Bone marrow (tissue), 2 donors: ENCODE measurements at places on chromosomes 3 and 15.

DNA sequence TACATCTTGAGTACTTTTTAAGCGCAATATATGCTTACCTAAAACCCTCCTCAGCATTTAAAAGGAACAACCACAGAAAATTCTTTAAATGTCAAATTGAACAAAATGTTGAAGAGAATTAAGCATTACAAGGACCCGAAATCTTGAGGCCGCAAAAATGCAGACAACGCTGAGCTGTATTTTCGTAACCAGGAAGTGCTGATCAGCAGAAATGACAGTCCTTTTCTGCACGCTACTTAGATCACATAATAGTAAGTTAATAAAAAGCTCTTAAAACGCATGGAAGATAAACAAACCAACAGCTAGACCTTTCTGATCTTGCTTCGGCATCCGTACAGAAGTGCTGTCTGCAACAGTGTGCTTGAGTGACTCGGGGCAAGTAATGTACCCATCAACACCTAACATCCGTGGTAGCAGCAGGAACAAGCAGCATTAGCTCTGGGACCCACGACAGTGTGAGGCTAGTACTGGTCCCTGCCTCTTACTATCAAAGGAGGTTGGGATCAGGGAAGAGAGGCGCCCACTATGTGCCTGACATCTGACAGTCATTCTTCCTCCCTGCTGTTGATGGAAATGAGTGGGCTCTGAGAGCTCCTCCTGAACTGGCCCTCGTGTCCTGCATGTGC lies 1.8 kb upstream of the SSUH2 start:
- DNase-seq = no peak

DNA sequence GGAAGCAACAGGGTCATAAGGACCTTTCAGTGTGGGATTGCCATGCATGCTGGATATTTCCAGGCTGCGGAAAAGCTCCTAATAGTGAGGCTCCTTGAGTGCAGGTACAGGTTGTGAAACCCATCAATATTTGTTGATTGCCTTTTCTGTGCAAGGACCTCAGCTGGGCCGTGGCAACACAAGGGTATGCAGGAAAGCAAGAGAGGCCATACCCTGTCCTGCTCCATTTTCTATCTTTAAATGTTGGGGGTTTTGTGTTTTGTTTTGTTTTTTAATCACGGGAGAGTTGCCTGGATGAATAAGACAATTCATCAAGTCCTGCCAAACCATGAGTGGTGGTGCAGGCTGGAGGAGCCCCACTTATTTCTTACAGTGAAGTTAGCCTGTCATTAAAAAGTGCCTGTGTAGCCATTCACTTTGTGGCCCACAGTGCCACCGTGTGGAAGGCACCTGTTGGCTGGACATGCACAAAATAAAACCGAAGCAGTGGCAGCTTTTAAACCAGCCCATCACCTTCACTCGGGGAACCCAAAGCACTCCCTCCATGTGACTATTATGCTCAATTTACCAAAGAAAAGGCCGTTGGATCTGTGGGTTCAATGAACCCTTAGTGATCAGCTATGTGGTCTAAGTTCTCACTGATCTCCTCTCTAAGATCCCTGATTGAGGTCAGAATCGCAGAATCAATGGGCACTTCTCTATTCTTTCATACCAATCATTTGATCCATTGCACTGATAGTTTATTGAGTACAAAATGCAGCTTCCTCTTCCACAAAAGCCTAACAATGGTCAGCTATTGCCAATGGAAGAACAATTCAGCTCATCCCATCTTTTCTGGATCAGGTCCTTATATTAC lies 42.2 kb downstream of the CLDN18 start:
- DNase-seq = no peak

- DNase-seq = no peak
Observed at GRCh38 chr3:141542202-141542969, 55.6 kb downstream of the RASA2 start.

DNA sequence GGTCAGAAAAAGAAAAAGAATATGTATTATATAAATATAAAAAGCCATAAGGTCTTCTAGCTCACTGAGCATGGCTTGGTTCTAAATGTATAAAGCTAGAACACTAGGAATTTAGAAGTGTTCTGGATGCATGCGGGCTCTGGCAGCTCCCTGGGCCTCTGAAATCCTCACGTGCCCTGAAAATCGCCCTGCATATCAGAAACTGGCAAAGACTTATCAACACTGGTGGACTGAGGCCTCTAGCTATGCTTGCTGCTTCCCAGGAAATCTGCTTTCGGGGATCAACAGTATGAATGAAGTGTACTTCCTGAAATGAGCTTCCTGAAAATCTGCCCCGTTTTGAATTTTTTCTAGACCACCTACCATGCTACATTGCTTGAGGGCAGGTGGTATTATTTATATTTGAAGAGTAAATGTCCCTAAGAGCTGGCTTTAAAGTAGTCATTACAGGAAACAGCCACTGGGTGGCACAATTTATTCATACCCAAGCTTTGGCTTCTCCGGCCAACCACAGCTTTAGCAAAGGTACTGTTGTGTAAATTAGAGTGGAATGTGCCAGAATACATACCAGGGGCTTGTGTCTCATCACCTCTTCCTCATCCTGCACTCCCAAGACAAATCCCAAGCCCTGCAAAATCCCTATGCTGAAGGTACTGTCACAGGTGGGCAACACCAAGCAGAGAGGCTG lies 17.7 kb downstream of the CRTAP start:
- no peak for DNase-seq

DNA sequence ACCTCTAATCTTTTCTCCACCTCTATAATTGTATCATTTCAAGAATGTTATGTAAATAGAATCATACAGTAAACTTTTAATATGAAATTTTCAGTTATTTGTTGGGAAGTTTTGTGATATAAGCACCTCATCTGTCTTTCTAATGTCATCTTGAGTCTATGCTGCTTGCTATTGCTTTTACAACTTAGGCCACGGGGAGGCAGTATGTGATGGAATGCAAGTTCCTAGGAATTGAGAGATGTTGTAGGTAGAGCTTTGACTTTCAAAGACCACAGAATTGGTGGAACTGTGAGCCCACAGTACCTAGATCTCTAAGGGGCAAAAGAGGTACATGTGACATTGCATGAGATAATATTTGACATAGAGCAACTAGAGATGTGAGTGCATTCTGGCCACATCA lies 328.3 kb downstream of the MFSD1 start:
- DNase-seq = no peak

DNA sequence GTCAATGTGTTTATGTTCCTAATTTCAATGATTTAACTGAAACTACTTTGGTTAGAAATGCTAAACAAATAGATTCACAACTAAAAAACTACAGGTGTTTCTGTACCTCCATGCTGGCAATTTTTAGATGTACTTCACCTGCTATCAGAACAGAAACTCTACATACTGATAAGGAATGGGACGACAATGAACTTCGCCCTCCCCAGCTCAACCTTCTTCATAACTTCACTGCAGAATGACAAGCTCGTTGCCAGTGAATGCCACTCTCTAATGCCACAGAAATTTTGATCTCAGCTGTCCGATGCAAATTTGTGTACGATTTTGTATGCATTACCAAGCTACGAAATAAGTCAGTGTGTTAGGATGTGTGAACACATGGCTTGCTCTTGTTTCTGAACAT lies 133.4 kb downstream of the FOXP1 start:
- DNase-seq = no peak

DNA sequence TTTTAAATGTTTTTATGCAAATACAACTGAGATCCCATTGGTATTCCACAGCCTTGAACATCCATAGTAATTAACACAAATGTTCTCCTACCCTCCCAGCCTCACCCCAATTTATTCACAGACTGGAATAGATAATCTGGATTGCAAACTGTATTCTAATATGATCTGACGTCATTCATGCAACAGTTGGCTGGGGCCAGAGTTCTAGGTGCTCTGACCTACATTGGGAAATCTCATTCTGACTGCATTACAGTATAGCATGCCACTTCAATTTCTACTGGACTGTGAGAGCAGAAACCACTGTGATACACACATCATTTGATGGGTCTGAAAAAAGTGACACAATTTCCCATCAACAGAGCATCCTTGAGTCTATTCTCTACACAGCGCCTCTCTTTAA lies 403.1 kb downstream of the MAGI1 start:
- no peak for DNase-seq

- DNase-seq = no peak
Observed at GRCh38 chr15:58527573-58528187, 95.9 kb downstream of the LIPC start.

GRCh38 chr3:46124216-46125177 lies 83.6 kb downstream of the CCR1 start:
- no peak for DNase-seq

GRCh38 chr3:72951259-72951722 lies 45.3 kb upstream of the PPP4R2 start:
- no peak for DNase-seq

DNA sequence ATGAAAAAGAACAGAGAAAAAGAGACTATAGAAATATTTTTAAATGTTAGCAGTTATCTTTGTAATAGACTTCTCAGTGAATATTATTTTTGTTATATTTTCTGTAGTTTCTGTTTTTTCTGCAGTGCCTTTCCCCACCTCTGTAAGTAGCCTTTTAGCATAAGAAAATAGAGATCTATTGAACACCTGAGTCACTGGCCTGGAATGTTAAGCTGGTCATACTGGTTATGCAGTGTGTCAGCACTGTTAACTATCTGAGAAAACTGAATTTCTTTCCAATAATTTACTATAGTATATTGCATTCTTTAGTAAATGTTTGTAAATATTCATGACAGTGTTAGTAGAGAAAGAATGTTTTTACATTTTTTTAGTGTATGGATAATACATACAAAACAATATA lies 79.8 kb downstream of the NECTIN3 start:
- DNase-seq = no peak

DNA sequence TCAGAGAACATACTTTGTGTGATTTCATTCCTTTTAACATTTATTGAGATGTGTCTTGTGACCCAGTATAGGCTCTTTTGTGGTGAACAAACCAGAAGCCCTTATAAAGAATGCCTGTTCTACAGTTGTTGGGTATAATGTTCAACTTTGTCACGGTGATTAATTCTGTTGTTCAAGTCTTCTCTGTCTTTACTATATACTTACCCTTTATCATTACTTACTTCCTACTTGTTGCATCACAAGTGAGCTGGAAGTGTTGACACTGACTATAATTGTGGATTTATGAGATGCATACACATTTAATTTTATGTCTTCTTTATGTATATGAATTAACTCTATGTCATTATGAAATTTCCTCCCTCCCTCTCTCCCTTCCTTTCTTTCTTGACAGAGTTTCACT lies 59.7 kb upstream of the TBL1XR1 start:
- DNase-seq = no peak

- no peak for DNase-seq
Observed at GRCh38 chr3:52313774-52314188, 2.3 kb upstream of the DNAH1 start.

GRCh38 chr3:28743831-28744230 lies 395.2 kb upstream of the AZI2 start:
- DNase-seq = no peak

GRCh38 chr3:69370156-69370883 lies 15.6 kb downstream of the FRMD4B start:
- DNase-seq = peak; percentile 70

DNA sequence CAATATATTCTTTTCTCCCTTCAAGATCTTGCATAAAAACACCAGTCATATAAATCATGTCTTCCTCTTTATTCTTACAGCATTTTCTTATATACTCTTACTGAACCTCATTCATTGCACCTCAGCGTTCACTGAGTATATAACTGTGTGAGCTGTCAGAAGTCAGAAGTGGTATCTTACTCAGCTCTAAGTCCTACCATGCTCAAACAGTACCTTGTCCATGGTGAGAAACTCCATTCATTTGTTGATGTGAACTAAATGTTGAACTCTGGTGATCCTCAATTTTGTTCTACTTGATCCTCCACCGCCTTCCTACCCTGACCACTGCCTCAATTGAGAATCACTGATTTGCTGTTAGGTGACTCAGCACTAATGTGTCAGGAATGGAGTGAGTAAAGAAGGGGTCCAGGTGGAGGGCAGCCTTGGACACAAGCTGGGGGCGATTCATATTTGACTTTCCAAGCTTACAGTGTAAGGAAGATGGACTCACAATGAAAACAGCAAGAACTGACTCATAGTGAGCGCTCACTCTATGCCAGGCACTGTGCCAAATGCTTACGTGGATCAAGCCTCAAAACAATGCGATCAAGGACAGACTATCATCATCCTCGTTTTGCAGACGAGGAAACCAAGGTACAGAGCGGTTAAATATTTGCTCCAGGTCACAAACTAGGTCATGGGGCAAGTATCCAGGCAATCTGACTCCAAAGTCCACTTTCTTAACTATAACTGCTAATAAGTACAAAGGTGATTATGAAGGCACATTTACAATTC lies 13.5 kb upstream of the ZFYVE19 start:
- DNase-seq = no peak

DNA sequence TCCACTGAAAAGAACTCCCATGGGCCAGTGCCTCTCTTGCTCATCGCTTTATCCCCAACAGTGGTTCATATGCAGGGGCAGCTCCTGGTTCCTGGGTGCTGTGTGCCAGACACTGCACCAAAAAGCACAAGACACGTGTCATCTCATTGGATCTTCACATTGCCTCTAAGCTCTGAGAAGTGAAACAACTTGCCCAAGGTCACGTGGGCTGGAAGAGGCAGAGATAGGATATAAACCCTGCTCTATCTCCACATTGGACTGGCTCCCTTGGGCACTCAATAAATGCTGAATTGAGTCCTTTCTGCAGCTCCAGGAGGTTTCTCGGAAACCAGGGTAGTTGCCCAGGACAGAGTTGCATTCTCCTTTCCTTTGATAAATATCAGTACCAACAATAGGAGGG lies 88.1 kb downstream of the SRGAP3 start:
- no peak for DNase-seq

DNA sequence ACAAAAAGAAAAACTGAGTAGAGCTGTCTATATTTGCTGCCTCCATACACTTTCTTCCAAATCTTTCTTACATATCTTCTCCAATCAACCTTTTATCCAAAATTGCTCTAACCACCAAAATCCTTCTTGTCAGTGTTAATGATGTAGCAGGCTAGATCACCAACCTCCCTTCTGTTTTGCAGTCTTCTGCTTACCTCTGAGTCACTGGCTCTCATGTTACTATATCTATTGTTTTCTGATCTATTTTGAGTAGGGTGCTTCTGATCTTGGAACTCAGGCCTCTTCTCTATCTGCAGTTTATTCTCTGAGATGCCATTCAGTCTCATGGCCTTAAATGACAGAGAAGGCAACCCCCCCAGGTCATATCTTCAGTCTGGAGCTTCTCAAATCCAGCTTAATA lies 26.3 kb upstream of the AADAC start:
- no peak for DNase-seq

DNA sequence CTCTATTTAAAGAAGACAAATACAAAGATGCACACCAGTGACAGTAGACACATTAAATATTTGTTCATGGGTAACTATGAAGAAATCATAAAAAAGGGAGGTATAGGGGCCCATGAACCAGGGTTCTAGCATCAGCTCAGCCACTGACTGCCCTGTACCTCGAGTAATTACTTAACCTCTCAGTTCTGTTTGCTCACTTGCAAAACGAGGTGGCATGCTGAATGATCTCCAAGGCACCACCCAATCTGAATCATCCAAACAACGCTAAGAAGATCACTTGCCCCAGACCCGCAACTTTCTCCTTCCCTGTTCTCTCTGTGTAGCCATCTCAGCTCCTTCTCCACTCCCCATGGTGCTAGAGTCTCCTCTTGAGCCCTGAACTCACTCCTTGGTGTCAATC lies 374.7 kb downstream of the VPS13C start:
- no peak for DNase-seq
